ENCODE measurements at places on chromosomes 12 and 14.
A peak's percentile ranks its signal among the peaks of the same experiment; 100 is the strongest.

DNA sequence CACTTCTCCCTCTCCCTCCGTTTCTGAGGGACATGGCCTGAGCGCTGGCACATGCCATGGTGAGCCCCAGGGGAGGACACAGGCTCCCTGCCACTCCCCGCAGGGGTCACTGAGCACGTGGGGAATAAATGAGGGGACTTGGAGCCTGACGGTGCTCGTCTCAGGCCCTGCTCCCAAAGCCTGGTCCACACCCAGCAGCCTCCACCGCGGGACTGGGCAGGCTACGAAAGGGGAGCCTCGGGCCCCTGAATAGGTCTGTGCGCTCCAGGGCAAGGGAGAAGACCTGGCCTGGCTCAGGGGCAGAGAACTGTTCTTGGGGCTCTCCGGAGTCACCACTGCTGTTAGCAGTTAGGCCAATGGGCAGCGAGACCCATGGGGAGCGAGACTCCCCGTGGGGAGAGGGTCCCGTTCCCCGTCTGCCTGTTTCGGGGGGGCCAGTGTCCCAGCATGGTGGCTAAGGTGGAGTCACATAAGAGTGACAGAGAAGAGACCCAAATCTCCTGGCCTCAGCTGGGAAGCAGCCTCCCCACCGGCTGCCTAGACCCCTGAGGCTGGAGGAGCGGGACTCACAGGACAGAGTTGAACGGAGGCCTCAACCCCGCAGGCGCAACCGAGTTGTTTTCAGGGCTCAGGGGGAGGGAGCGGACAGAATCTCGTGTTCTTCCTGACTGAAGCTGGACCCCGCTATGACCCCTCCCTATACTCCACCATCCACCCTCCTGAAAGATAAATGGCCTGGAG is 329.8 kb upstream of the SFSWAP start:
- no peak for DNase-seq

GRCh38 chr12:11759899-11760298 is 110.4 kb downstream of the ETV6 start:
- DNase-seq = no peak

GRCh38 chr14:57692671-57693070 is 173.2 kb downstream of the SLC35F4 start:
- DNase-seq = peak; percentile 24

GRCh38 chr14:85566603-85567002 is 36.7 kb downstream of the FLRT2 start:
- DNase-seq = no peak

DNA sequence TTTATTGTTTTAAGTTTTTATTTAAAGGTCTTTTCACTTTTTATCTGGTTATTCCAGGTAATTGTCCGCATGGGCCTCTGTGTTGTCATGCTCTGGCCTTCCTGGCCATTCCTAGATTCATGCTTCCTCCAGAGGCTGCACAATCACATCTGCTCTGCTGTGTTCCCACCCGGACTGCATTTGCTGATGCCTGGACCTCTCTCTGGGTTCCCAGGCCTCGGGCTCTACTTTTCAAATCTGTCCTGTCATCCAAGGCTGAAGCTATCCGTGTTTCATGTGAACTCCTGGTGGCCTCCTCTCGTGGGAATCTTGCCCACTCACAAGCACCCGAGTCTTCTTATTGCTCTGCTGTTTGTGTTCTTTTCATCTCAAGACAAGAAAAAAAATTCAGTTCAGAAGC is 16.1 kb upstream of the VDR start:
- no peak for DNase-seq

DNA sequence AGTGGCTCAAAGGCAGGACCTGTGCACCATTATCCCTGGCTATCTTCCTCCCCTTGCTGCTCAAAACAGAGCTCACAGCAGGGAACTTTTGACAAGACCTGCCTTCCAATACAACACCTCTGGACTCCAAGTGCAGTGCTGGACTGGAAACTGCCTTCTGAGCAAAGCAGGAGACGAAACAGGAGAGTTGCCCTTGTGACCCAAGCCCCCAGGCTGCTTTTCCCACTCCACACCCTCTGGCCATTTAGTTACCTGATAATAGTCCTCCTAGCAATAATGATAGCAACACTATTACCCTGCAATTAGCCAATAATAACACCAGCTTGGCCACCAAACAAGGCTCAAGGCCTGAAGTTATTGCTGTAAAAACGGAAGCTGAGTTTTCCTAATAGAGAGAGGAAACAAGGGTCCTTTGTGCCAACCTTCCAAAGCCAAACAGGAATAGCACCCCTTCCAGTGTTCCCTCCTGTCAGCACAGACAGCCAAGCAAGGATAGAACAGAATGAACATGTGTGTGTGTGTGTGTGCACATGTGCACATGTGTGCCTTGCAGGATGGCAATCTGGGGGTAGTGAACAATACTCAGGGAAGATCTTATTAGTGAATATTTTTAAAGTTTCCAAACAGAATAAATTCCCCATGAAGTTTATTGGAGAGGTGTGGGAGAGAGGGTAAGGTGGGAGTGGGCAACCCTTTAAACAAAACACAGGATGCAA is 9.2 kb upstream of the KRT73 start:
- DNase-seq = no peak

DNA sequence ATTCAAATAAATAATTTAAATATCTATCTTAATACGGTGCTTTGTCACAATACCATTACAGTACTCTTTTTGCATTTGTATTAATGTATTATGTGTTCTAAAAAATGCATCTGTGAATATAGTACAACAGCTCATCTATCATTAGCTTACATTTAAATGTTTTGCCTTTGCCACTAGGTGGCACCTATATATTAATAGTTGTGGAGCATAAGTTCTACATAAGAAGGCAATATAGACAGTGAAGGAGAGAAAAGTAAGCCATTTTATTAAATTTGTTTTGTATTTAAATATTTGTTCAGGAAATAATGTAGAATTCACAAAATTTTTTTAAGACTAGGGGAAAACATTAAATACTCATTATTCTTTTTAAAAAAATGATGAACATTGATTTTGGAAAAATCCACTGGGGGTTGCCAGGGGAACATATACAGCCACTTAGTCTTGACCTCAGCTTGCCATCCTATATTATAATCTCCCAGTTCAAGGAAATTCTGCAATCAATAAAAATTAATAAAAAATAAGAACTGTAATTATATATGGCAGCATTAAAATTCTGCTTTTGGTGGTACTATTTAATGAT is 9.8 kb downstream of the CCER1 start:
- DNase-seq = peak; percentile 41

GRCh38 chr12:15525441-15525840 is 203.1 kb downstream of the PTPRO start:
- no peak for DNase-seq

- peak; percentile 69 for DNase-seq
Measured at GRCh38 chr14:54776361-54777001, 126.1 kb downstream of the GCH1 start.

- DNase-seq = no peak
Measured at GRCh38 chr14:95683793-95684192, 2.4 kb upstream of the TCL1B start.

- DNase-seq = peak; percentile 25
Measured at GRCh38 chr12:10184261-10184843, 5.5 kb downstream of the TMEM52B start.

DNA sequence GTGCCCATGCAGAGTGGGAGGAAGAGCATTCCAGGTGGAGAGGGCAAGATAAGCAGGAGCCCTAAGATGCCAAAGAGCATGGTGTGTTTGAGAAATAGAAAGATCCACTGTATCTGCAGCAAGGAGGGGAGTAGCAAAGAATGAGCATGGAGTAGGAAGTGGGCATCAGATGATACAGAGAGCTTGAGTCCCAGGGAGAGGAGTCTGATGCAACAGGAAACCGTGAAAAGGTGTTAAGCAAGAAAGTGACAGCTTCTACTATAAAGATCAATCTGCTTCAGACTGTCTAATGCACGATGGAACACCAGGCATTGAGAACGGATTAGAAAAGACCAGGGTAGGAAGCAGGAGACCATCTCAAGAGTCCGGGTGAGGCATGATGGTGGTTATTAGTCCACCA is 12.3 kb upstream of the GPRC5D start:
- no peak for DNase-seq

DNA sequence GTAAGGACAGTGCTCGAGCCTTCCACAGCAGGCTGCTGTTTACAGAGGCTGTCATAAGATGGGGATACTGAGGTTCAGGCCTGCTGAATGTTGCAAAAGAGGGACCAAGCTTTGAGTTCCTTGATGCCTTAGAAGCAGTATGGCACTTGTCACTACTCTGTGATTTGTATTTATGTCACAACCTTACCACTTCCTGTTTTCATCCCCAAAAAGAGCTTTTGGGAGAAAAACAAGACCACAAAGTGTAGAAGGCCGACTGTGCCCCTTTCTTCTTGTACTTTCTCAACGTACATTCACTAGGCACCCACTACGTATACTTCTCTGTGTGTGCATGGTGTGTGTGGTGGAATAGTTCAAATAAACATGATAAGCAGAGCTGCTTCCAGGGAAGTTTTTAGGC is 90.1 kb downstream of the DRAM1 start:
- no peak for DNase-seq

DNA sequence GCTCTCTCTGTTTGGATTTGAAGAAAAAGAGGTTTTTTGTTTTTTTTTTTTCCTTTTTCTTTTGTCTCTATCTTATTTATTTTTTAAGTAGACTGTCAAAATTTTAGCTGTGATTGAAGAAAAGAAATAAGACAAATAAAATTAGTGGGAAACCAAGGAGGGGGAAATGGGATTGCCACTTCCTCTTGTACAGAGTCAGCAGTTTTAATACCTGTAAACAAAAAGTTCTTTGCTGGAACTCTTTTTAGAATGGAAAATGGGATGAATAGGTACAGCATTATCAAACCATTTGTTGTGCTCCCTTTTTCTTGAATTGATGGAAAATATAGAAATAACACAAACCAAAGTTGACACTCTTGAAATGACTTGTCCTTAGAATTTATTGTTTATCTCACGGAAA is 680.7 kb downstream of the DIO2 start:
- DNase-seq = no peak

- no peak for DNase-seq
Measured at GRCh38 chr12:110548678-110549077, 34.4 kb downstream of the PPTC7 start.

DNA sequence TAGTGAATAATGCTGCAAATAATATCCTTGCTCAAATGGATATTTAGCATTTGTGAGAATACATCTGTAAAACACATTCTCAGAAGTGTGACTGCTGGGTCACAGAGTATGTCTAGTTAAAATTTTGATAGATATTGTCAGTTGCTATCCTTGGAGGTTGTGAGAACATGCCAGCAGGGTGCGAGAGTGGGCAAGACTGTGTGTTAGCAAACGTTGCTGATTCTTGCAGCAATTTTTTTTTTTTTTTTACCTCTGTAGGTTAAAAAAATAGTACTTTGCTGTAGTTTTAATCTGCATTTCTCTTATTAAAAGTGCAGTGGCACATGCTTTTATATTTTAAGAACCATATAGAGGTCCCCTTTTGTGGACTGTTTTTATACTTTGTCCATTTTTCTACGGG is 4.5 kb upstream of the NYNRIN start:
- DNase-seq = no peak

GRCh38 chr12:96213869-96214268 is 19.7 kb downstream of the ELK3 start:
- no peak for DNase-seq

DNA sequence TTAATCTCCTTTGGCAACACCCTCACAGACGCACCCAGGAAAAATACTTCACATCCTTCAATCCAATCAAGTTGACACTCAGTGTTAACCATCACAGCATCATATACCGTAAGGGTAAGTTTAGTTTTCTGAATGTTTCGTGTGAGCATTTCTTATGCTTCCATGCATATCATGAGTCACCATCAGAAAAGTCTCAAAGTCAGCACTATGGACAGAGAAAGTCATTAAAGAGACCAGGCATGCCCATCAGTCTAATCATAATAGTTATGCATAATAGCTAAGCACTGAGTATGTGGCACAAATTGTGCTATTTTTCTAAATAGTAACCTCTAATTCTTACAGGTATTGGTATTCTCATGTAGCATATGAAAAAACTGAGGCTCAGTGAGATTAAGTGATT is 158.8 kb upstream of the PRMT8 start:
- peak; percentile 38 for DNase-seq

- DNase-seq = no peak
Measured at GRCh38 chr12:93944201-93944600, 204.2 kb upstream of the PLXNC1 start.

GRCh38 chr14:93629643-93630042 is 158.6 kb downstream of the PRIMA1 start:
- DNase-seq = no peak

- no peak for DNase-seq
Measured at GRCh38 chr14:86782092-86782580, 1210.8 kb downstream of the GALC start.

GRCh38 chr14:106679776-106680175 is 1153.4 kb downstream of the TMEM121 start:
- DNase-seq = no peak

DNA sequence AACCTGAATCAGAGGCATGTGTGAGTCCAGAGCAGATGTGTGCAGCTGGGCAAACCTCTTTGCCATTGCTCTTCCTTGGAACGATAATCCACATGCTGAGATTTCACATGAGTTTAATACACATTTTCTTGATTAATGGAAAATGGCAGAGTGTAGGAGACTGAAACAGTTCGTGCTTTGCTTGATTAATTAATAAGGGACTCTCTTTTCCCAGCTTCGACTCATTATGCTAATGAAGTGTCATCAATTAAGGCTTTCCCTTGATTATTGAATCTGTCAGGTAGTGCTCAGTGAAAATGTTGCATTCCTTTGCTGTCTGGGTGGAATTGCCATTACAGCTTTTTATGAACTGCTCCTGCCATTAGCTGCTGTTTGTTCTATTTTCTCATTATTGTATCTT is 487.7 kb upstream of the NOVA1 start:
- DNase-seq = peak; percentile 14

DNA sequence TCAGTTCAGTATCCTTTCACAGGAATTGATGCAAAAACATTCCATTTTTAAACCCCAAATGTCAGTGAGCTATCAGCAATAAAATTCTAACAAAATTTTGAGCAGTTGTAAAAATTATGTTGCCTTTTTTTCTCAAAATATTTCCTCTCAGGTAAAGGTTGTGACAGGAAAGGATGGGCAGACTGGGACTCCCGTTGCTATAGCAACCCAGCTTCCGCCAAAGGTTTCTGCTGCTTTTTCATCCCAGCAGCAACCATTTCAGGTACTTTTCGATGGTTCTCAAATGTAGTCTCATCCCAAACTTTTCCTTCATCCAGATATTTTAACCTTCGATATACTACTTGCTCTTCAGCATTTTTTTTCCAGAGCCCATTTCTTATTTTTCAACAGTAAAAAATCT is 13.6 kb downstream of the EP400 start:
- DNase-seq = no peak

Measured in tongue (tissue), 3 donors.